ENCODE measurements at places on chromosomes 13 and 19.

DNA sequence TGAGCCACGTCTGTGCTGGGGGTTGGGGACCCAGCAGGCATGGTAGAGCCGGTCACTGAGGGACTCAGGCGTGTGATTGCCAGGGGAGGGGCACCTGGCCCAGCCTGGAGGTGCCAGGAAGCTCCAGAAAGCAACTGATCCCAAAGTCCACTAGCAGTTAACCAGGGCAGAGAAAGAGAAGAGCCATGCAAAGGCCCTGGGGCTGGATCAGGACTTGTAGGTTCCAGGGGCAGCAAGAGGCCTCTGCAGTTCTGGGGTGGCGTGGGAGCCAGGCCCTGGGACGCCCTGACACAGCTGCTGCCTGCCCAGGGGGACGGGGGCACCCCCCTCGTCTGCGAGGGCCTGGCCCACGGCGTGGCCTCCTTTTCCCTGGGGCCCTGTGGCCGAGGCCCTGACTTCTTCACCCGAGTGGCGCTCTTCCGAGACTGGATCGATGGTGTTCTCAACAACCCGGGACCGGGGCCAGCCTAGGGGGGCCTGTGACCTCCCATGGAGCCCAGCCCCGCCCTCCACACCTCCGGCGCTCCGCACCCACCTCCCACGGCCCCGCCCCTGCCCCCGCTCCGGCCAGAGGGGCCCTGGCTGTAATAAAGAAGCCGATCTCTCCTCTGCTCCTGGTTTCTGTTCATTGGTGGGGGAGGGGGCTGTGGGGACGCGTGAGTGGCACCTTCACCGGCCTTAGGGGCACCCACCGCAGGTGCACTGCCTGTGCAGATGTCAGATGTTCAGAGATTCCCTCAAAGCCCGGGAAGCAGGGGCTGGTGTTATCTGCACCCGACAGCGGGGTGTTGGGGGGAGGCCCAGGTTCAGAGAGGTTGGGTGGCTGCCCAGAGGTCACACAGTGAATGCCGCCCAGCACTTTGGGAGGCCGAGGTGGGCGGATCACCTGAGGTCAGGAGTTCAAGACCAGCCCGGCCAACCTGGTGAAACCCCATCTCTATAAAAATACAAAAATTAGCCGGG lies 4.1 kb downstream of the AZU1 start:
- DNase-seq, result peak; percentile 80

- DNase-seq, result no peak
Measured at GRCh38 chr13:106534639-106535551, 567 bp downstream of the EFNB2 start.

GRCh38 chr13:33537026-33537425 lies 251.5 kb upstream of the STARD13 start:
- DNase-seq, result no peak

DNA sequence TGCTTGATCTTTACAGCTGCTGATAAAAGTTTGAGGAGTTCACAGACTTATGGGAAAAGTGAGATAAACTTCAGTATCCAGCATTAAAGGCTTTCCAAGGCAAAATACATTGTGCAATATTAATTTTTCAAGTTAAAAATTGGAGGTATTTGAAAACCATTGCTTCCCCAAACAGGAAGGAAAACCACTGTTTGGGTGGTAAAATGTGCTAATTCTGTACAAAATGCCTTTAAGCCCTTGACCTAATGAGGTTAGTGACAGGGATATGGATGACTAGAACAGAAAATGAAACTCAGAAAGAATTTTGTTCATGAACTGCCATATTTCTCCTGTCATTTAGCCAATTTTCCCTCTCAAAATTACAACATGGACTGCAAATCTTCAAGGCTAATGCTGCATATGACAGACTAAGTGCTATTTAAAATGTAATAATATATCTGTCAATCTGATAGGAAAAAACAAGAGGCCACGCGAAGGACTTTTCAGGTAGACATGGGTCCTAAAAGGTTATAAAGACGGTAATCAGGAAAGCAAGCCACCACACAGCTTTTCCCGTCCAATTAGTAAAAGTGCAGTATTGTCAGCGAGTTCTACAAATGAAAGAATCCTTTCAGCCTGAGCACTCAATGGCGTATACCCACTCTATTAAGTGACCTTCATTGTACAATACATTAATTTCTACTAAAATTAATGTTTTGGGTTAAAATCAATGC lies 212.8 kb downstream of the ENOX1 start:
- DNase-seq, result no peak

- DNase-seq, result no peak
Measured at GRCh38 chr13:50845211-50845610, 1.7 kb upstream of the DLEU7 start.

DNA sequence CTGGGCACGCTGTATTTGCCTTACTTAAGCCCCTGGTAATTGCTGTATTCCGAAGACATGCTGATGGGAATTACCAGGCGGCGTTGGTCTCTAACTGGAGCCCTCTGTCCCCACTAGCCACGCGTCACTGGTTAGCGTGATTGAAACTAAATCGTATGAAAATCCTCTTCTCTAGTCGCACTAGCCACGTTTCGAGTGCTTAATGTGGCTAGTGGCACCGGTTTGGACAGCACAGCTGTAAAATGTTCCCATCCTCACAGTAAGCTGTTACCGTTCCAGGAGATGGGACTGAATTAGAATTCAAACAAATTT lies 676 bp downstream of the BRCA2 start:
- DNase-seq, result no peak

GRCh38 chr19:41089959-41090358 lies 1.7 kb downstream of the CYP2A13 start:
- DNase-seq, result no peak

- no peak for DNase-seq
Measured at GRCh38 chr13:110746438-110746837, 32.9 kb downstream of the ING1 start.

DNA sequence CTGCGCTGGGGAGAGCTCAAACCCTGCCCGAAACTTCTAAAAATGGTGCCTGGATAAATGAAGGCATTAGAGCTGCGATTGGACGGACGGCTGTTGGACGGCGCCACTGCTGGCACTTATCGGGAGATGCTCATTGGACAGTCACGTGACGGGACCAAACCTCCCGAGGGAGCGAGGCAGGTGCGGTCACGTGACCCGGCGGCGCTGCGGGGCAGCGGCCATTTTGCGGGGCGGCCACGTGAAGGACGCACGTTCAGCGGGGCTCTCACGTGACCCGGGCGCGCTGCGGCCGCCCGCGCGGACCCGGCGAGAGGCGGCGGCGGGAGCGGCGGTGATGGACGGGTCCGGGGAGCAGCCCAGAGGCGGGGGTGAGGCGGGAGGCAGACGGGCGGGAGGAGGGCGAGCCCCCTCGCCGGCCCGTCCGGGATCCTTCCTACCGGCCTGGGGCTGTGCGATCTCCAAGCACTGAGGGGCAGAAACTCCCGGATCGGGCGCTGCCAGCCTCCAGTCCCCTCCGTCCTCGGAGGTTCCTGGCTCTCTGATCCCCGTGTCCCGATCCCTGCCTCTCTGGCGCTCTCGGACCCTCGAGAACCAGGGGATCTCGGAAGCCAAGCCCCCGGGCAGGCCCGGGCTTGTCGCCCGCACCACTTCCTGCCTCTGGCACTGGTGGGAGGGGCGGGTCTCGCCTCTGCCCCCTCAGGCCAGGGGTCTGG lies at the start of gene BAX:
BAX (plus strand) TSS at position 281 of the 713 bp plus-strand sequence; CDS start at position 335, 54 bp downstream.
- peak; percentile 100 for DNase-seq

DNA sequence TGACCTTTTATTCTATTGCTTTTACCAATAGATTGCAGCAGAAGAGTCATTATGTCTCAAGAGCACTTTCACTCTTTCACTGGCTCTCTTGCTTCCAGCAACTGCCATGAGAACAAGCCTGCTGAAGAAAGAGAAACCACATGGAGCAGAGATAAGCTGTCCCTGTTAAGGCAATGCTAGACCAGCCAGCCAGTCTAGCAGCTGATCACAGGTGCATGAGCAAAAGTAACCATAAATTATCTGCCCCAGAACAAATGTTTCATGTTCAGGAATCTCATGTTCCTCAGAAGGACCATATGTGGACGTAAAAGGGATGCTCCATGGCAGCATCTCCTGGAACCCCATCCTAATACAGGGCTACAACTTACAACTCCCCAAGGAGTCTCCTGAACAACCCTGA lies 20.4 kb upstream of the DCLK1 start:
- DNase-seq, result no peak

DNA sequence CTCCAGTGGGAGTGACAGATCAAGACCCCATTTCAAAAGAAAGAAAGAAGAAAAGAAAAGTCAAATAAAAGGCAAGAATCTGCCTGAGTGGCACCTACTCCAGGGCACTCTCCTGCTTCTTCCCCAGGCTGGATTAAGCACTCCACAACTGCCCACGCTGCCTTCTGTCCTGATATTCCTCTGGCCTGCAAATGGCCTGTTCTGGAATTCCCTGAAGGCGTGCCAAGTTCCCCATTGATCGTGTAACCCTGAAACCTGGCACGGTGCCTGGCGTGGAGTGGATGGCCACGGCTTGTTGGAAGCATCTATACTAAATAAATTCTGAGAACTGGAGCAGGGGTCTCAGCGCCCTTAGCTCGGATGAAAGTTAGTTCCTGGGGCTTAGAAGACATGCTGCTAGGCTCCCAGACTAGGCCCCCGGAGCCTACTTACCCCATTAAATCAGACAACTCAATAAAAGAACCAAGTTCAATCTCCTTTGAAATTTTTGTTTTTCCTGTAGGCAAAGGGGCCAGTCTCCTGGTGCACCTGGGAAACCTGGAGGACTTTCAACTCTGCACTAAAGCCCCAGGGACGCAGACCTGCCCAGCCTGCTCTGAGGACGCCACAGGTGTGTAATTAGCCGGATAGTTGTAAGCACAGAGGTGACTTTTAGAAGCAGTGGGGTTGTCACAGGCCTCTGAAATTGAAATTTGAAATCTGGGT lies 21.9 kb downstream of the ANKRD27 start:
- DNase-seq, result no peak

- no peak for DNase-seq
Measured at GRCh38 chr13:110317093-110317492, 10.0 kb downstream of the COL4A2 start.

GRCh38 chr13:92952161-92952560 lies 274.4 kb upstream of the GPC6 start:
- DNase-seq, result no peak
